ENCODE measurements at places on chromosomes 4 and X.
A peak's percentile ranks its signal among the peaks of the same experiment; 100 is the strongest.

GRCh38 chrX:16202943-16203342 is 35.7 kb downstream of the MAGEB17 start:
- DNase-seq, result no peak

DNA sequence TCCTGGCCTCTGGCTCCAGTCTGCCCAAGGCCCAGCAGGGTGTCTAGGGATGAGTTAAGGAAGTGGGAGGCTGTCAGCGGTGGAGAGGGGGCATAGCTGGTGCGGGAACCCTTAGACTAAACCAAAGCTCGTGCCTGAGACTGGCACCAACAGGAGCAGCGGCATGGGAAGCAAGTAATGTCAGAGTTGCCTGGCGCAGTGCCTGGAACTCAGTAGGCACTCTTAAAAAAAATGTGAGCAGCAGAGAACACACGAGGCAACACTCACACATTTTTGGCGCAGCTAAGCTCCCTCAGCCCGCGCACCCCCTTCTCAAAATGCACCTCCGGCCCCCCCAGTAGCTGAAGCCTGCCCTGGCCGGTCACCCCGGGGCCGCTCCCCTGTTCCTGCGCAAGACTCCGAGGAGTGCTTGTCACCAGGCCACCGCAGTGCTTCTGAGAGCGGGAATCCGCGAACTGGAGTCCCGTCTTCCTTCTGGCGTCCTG is 583 bp downstream of the GABRE start:
- peak; percentile 62 for DNase-seq

DNA sequence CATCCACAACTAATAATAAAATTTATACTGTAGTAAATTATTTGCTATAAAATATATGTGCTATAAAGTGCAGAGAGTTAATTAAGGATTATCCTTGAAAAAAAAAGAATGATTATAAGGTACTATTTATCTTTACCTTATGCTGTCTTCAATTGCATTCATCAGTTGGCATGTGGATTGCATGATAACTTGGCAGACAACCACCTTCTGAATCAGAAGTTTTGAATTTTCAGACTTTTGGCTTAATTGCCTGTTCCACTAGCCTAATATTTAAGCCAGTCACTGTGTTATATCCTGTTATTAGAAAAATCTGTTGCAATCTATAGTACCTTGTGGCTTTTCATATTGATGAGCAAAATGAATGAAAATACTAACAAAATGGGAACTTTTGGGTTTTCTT is 1040.3 kb upstream of the PCDH10 start:
- no peak for DNase-seq

- DNase-seq, result peak; percentile 23
These were observed 19.1 kb downstream of the FGFRL1 start for GRCh38 chr4:1030559-1030958.

- peak; percentile 41 for DNase-seq
These were observed 994 bp downstream of the GALNT7 start for GRCh38 chr4:173169428-173170181.

DNA sequence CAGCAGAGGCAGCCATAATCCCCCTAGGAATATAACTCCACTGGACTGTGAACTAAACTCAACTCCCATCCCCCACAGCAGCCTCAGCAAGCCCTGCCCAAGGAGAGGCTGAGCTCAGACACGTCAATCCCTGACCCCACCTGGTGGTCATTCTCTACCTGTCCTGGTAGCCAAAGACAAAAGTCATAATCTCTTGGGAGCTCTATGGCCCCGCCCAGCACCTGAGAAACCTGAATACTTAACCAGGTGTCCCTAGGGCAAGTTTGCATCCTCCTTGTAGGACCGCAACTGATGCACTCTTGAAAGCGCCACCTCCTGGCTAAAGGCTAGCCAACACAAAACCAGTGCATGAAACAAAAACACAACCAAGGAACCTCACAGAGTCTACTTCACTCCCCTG is 18.4 kb downstream of the CT47B1 start:
- DNase-seq, result peak; percentile 28
